Urothelium cell line (cell line): ENCODE measurements at places on chromosomes 16 and 17.

DNA sequence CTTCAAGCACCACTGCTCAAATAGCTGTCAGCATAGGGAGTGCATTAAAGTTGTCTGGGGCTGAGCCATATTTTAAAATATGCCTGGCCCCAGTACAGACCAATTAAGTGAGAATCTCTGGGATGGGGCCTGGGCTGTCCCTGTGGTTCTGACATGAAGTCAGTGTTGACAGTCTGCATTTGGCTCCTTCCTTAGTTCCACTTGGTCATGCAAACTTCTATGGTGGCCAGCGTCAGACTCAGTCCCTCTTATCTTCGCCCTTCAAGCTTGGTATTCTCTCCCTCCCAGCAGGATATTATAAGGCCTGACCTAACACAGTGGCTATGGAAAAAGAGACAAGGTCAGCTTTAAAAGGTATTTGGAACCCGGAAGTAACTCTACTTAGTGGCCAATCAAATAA, 177.2 kb downstream of the PMP22 start:
- DNase-seq, result no peak

DNA sequence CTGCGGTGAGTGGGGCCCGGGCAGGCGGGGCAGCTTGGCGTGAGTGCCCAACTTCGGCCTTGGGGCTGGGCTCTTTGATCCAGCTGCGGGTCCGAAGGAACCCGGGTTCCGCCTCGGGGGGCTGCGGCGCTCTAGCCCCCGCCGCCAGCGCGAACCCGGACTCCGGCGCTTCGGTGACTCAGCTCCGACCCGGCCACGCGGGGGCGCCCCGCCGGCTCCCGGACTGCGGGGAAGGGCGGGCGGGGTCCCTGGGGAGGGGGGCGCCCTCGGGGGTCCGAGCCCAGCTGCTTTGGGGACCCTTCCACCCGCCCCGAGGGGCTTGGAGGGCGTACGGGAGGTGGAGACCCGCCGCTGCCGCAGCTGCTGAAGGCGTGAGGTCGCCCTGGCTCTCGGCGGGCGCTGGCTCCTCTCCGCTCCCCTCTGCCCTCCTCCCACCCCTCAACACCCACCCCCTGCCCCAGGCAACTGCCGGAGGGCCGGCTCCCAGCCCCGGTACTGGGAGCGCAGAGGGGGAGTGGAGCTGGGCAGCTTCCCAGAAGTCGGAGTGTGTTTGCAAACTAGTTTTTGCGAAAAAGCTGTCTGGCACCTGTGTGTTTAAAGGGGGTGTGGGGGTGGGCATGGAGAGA, 516 bp downstream of the CPNE2 start:
- peak; percentile 75 for DNase-seq

- DNase-seq, result no peak
Observed at GRCh38 chr17:64217249-64217691, 45.8 kb downstream of the TEX2 start.

GRCh38 chr17:8629371-8630226, 926 bp downstream of the MYH10 start:
- DNase-seq, result peak; percentile 16

DNA sequence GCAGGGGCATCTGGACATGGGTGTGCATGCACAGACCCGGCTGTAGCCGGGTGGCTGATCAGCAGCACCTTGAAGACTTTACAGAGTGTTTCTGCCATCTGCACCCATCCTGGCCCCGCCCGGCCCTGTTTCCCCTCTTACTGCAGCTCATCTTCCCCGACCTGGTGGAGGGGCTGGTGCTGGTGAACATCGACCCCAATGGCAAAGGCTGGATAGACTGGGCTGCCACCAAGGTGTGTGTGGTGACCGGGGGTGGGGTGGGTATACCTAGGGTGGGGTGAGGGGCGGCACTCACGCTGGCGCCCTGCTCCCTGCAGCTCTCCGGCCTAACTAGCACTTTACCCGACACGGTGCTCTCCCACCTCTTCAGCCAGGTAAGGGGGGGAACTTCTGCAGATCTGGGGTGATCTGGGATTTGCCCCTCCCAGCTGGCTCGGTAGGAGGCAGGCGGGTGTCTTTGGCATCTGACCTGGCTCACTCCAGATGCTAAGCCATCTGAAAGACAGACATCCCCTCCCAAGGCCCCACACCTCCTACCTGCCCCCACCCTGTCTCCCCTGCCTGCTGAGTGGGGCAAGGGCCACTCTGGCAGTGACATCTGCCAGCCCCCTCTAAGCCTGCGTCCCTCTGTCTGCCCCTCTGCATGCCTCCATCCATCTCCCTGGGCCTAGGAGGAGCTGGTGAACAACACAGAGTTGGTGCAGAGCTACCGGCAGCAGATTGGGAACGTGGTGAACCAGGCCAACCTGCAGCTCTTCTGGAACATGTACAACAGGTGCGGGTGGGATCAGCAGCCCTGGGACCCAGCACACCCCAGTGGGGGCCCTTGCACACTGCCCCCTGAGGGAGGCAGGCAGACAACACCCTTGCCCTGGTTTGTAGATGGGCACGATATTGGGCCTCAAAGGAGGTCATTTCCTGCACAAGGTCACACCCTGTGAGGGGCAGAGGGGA, 6.6 kb downstream of the NDRG4 start:
- no peak for DNase-seq
